ENCODE measurements at places on chromosomes 7 and 10.
A peak's percentile ranks its signal among the peaks of the same experiment; 100 is the strongest.

GRCh38 chr10:97714401-97715258 is 1.1 kb downstream of the MARVELD1 start:
- DNase-seq = peak; percentile 78

DNA sequence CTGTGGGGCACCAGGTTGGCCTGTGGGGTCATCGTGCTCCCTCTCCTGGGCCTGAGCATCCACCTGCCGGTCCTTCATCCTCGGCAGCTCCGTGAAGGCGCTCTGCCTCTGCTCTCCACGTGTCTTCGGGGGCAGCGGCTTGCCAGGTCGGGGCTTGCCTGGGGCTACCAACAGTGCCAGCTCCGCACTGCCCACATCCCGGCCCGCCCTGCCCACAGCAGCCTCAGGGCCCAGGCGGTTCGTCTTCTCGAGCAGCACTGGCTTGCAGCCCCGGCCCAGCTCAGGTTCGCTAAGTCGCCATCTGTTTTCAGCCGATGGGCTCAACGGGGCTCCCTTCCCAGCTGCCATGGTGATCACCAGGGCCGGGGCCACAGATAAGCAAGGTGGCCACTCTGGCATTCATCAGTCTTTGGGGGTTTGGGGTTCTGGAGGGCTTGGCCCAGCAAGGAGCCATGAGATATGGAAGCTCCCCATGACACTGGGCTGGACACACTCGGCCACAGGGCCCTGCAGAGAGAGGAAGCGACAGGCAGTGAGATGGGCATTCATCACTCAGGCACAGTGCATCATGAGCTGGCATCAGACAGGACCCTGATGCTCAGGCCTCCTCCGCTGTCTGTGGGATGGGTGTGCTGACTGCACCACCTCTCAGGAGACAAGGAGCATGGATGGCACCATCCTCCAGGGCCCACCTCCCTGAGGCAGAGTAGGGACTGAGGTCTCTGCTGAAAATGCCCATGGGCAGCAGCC is 15.5 kb downstream of the ZNF488 start:
- no peak for DNase-seq

DNA sequence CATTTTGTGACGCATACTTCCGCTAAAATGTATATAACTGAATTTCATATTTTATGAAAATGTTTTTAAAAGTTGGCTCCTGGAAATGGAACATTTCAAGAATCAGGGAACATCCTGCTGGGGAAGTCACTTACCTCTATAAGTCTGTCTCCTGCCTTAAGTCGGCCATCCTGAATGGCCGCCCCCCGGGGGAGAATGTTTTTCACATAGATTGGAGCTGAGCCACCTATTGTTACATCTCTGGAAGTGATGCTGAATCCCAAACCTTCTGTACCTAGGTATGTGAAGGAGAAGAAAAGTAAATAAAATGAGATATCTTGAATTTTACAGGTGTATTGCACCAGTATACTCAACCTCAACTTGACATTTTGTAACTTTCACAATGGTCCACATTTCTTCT is 437.3 kb downstream of the PARD3 start:
- no peak for DNase-seq

DNA sequence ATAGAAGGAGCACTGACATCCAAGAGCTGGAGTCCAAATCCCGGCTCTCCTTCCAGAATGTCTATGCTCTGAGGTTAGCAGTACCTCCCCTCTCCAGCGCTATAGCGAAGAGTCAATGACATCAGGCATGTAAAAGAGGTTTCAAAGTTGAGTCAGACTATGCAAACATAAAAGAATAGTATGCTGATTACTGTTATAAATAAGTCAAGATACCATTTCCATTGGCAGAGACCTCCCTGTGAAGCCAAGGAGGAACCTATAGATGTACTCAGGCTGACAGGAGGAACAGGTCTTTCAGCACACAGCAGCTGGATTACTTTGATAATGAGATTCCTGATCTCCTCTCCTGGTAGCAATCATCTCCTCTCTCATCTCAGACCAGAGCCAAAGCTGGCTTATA is 103.9 kb upstream of the EFCAB10 start:
- DNase-seq = no peak

- no peak for DNase-seq
These were observed 151.1 kb downstream of the TFPI2 start for GRCh38 chr7:93739424-93739823.

- DNase-seq = no peak
These were observed 280.9 kb upstream of the FZD8 start for GRCh38 chr10:35922876-35923600.
